Stomach (tissue), 19 donors: ENCODE measurements at places on chromosomes 4 and X.

DNA sequence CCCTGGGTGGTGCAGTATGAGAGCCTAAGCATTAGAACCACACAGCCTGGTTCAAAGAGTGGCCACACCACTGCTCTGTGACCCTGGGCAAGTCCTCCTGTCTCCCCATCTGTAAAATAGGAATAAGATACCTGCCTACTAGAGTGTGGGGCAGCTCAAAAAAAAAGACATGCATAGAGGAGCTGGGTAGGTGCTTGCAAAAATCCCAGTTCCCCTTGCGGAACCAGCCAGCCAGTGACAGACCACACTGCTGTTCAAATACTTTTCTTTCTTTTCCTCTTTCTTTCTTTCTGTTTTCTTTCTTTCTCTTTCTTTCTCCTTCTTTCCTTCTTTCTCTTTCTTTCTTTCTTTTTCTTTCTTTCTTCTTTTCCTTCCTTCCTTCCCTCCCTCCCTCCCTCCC is 63.0 kb upstream of the TRIM2 start:
- DNase-seq: no peak

DNA sequence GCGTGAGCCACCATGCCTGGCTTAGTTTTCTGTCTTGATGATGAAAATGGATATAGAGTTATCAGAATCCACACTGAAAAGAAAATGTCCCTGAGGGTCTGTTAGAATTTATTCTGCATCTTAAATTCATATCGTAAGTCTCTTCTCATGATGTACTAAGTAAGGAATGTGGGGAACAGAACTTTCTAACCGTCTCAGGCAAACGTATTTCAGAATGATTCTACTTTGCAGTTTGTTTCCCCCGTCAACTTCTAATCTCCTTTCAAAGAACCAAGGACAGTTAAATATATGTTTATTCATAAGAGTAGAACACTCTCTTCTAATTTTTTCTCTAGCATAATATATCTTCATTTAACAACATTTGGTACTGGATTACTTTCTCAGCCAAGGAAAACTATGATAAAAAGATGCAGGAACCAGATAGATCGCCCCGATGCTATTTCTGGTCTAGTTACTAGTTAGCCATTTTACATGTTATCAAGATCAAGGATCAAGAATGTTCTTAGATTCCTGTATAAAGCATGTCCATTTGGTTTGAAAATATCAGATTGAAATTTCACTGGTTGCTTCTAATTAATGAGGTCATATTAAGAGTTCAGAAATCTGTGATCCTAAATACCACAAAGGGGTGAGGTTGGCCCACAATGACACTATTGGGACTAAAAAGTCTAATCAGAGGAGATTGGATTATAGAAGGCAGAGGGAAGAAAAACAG is 49.5 kb downstream of the METTL14 start:
- no peak for DNase-seq

DNA sequence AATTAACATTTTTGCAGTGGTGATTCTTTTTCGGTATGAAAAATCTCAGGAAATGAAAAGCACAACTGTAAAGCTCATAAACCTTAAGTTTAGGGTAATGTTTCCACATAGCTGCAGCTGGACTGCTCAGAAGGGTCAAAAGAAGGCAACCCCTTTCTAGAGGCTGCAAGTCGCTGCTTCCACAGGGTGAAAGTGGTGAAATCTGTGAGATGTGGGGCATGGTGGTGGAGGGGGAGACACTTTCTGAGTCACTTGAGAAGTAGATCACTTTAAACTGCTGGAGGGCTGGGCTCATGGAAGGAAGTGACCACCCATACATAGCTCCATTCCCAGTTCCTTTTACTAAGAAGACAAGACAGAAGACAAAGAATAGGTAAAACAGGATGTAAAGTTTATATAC is 8.7 kb downstream of the SFRP2 start:
- no peak for DNase-seq

GRCh38 chr4:7411896-7412553 is 22.7 kb downstream of the PSAPL1 start:
- peak; percentile 43 for DNase-seq

- DNase-seq: no peak
Measured at GRCh38 chrX:45172890-45173289, 27.8 kb downstream of the DIPK2B start.

DNA sequence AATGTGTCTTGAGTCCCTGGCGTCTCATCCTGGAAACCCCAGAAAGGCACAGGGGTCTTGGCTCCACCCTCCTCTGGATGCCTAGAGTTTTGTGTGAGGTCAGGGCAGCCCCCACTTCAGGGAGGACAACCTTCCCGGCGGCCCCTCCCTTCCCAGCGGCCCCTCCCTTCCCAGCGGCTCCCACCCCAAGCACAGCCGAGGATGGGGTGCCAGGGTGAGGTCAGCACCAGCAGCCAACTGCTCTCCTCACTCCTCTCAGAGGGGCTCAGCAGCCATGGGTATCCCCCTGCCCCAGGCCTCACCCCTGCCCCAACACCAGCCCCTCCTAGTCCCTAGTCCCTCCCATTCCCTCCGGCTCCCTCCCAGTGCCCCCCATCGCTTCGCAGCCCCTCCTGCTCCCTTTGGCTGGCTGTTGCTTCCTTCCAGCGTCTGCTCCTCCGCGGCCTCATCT is 17.4 kb downstream of the DGKQ start:
- DNase-seq: no peak

- peak; percentile 63 for DNase-seq
Measured at GRCh38 chrX:39427492-39427891, 626.2 kb downstream of the MID1IP1 start.
